ENCODE measurements at places on chromosomes 4 and X.
A peak's percentile ranks its signal among the peaks of the same experiment; 100 is the strongest.

- no peak for DNase-seq
Observed at GRCh38 chrX:13520936-13521335, 48.5 kb upstream of the EGFL6 start.

DNA sequence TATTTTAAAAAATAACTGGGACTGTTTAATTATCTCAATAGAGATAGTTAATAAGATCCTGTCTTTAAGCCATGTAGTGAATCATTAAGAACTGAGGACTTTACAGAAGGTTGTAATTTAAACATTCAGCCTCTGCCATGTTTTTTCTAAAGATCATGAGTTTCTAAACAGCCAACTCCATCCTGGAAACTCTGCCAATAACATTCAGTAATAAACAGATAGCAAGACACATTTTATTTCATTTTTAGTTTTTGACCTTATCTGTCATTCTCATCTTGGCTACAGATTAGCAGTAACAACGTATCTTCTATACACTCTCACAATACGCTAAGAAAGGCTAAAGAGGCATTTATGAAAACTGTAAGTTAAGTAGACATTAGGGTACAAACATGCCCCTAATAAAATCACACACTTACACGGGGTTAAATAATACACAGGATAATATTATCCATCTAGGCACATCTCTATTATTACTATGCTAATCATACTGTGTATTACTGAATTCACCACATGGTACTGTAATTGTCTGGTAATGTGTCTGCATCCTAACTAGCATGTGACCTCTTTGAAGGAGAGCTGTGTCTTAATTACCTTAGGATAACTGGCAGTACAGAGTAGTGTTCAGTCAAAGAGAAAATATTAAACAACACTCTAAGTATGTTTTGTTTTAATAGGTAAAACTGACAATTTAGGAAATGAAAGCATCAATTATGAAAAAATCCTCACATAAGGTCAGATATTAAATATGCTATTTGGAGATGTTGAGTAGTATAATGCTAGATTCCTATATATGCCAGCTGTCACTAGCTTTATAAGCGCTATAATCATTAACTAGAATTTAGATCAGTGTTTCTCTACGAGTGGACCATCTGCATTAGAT is 122.4 kb upstream of the NAP1L5 start:
- no peak for DNase-seq

DNA sequence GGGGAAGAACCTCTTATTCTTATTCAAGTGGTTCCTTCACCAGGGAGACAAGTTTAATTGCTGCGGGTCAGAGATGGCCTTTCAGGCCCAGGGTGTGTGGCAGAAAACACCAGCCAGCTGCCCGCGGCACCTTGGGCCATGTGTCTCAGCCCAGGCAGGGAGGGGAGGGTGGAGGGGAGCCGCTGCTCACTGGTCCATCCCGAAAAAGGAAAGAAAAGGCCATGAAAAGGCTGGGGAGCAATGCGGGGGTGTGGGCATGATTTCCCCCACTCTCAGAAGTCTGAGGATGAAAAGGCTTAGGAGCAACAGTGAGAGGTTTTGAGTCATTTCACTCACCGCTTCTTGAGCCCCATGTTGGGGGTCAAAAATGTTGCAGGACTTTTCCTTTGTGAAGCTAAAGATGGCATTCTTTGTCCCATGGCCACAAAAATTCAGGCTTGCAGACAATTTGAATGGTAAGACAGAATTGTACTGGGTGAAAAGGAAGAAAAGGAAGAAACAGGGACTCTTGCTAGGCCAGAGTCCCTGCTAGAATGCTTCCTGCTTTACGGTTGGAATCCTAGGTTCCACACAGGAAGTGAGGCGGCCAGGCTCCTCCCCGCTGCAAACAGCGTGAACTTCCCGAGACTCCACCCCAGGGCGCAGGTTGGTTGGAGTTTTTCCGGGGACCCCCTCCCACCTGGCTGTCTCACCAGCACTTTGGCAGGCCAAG is 17.4 kb upstream of the FAM47E start:
- DNase-seq = no peak

GRCh38 chrX:41616255-41616654 is 72.5 kb upstream of the GPR34 start:
- DNase-seq = no peak

DNA sequence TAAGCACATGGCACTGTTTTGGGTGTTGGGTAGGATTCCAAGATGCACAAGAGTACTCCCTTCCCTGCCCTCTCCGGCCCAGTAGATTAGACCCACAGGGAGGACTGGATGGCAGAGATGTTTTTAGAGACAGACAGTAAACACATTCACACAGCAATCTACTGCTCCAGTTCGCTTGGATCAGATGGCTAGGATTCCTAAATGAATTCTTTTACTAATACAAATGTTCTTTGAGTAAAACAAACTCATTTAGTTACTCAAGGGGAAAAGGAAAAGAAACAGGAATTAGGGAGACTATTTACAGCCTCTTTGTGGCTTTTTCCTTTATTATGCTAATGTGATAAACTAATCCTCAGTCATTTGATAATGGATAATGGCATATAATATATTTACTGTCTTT is 5.9 kb downstream of the SNX25 start:
- peak; percentile 28 for DNase-seq

DNA sequence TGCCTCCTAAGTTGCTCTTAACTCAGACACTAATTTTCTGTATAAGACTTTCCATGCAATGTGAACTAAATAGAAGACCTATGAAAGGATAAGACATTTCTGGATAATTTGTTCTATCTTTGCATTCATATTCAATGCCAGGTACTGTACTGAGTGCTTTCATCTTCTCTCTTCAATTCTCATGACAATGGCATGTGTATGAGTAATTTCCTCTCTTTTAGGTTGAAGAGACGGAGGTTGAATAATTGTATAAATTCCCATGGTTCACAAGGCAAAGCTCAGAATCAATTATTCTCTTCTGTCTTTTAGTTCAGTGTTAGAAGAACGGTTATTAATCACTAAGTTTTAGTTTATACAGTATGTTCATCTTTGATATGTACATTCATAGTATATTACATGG is 29.3 kb upstream of the CFAP299 start:
- DNase-seq = peak; percentile 59

DNA sequence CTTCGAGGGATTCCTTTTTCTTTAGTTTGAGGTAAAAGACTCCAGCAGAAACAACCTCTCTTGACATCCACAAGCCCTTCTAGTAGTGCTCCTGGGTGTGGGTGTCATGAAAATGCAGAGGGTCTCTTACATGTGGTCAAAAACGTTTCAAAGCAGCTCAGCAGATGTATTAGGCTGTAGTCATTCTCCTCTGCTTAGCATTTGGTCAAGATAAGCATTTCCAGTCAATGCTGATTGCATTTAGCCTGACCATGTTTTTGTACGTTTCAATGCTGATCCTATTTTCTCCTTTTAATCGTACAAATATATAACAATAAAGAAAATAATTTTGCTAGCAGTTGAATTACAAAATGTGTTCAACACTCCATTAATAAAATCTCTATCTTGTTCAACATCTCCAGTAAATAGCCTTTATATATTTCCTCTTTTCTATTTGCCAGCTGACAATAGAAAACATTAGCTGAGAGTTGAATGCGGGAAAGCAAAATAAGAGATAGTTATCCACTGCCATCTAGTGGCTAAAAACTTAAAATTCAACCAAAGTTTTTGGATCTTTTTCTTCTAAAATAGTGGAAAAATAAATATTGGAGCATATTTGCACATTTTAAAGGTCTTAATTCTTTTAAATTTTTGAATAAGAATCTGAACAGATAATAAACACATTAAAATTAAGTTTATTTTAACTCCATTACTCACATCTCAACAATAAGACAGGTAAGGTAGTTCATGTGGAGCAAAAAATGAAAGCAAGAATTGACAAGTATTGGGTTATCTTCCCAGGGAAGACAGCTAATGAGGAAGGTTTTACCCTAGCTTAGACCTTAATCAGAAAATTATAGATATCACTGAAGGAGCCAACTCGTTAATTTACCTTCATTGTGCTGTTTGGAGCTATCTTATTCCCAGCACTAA is 15.2 kb upstream of the PACRGL start:
- peak; percentile 22 for DNase-seq

- no peak for DNase-seq
Observed at GRCh38 chr4:61938250-61938846, 738.2 kb downstream of the ADGRL3 start.

DNA sequence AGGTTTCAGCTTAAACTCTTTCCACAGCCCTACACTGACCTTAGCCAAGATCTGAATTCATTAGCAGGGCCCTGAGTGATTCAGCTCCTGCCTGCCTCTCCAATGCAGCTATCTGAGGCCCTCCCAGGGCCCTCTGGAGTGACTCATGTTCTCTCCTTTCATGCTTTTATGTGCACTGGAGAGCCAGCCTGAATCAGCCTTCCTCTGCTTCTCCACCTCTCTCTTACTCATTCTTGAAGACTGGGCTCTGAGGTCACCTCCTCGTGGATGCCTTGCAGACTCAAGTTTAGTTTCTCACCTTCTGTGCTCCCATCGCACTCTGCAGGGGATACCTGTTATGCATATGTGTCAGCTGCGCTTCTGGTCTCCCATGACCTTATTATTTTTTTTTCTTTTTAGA is 3.1 kb upstream of the OCIAD2 start:
- peak; percentile 99 for DNase-seq

- no peak for DNase-seq
Observed at GRCh38 chr4:101104312-101105052, 242.8 kb downstream of the PPP3CA start.

GRCh38 chr4:122508083-122508482 is 51.6 kb upstream of the IL2 start:
- peak; percentile 8 for DNase-seq

DNA sequence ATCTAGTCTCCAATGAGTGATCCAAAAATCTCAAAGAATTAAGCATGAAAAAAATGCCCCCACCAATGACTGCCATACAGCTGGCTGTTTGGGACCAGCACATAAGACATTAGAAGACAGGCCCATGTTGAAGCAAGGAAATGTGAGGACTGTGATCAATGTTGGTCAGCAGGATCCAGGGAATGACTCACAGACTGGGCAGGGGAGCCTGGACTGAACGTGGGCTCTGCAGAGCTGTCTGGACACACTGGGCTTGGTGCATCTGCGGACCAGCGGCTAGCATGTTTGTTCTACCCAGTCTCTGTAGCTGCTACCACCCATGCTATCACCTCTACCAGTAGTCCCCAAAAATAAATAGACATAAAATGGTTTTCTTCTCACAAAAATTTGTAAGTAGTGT is 108.6 kb downstream of the PALLD start:
- peak; percentile 87 for DNase-seq

- no peak for DNase-seq
Observed at GRCh38 chr4:158125310-158125709, 47.5 kb downstream of the GASK1B start.

- no peak for DNase-seq
Observed at GRCh38 chr4:85864259-85865205, 389.6 kb downstream of the ARHGAP24 start.

DNA sequence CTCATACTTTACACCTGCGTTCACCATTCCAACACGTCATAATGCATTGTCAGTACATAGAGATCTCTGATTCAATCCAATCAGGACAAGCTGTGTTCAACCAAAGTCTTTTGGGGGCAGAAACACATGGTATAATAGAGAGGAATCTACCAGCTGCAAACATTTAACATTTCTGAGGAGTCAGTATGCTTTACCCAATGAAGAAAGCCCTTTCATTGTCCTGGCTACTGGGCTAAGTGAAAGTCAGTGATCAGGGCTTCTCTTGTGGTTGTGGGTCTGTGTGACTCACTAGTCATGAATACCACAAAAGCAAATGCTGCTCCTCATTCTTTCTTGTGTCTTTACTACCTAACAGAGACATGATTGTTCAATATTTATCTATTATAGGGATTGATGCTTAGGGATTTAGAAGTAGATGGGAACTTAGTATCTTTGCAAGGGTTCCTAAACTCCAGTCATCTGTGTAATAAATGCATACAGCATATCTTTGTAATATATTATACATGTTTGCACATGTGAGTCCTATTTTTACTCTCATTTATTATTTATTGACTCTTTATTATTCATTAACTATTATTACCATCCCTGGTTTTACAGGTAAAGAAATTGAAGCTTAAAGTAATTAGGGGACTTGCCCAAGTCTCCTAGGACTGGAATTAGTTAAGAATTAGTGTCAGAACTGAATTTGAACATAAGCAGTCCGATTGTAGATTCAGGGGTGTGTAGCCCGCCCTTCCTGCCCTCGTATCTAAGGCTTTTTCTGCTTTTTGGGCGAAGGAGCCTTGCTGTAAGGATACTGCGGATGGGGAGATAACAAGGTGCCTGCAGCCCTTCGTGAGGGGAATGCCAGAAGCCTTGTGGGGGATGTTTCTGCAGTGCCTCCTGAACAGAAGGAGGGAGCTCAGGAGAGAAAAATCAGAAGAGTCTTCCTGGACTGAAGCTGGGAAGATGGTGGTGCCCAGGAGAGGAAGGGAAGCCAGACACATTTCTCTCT is 353.1 kb upstream of the BOD1L1 start:
- DNase-seq = peak; percentile 98

DNA sequence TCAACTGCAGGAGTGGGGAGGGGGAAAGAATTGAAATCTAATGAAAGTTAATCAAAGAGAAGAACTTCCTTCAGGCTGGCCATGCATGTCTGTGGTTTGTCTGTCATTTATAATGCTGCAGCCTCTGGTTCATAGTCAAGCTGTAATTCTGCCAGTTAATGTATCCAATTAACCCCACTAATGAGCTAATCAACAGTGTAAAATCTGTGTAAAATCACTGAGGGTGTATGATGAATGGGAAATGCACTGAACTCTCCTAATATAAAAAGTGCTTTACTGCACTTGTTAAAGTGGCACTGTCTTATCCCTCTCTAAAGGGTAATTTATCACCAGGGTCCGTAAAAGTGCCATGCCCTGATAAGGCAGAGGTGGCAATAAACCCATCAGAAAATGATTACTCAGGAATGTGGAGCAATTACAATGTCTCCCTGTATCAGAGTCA is 798.1 kb downstream of the PDHA2 start:
- no peak for DNase-seq

DNA sequence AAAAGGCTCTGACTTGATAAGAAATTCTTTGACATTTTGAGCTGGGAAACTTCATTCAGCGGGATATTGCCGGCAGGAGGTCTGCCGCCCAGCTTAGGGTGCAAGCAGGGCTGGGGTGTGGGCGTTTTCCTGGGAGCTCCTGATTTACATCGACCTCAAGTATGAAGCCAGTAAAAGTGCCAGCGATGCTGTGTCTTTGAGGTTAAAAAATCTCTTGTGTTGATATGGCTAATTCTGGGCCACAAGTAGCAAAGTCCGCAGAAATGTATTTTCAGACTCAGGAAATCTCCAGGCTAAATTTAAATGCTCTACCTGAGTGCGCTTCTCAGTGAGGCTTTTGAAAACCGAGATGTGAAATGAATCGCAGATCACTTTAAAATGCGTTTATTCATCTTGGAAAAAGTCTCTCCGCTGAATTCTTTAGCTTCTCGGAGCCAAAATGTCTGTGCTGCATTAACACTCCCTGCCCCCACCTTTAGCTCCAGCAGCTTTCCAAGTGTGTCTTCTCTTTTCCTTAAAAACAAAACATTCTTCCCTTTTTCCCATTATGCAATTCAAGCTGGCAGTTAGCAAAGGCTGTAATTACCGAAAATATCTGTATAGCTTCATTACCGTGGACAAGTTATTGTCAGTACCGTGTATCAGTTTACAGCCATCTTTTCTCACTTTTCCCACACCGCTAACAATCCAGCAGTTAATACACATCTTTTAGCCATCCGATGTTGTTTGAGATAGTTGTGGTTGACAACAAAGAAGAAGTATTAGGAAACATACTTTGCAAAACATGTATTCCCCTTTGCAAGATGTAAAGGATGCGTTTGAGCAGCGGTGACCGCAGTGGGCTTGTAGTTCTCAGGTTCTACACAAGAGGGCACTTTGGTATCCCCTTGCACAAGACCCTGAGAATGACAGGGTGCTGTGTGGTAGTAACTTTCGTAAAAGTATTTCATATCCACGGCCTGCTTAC is 136.0 kb upstream of the STX18 start:
- peak; percentile 75 for DNase-seq

All from iris pigment epithelial cell (primary cell).